Naive thymus-derived CD8-positive, alpha-beta T cell (primary cell): ENCODE measurements at places on chromosomes 16 and 17. TPM values are rescaled to one million over a fixed set of nuclear protein-coding genes. Genes with fewer than 3 reads are reported as not detected.

DNA sequence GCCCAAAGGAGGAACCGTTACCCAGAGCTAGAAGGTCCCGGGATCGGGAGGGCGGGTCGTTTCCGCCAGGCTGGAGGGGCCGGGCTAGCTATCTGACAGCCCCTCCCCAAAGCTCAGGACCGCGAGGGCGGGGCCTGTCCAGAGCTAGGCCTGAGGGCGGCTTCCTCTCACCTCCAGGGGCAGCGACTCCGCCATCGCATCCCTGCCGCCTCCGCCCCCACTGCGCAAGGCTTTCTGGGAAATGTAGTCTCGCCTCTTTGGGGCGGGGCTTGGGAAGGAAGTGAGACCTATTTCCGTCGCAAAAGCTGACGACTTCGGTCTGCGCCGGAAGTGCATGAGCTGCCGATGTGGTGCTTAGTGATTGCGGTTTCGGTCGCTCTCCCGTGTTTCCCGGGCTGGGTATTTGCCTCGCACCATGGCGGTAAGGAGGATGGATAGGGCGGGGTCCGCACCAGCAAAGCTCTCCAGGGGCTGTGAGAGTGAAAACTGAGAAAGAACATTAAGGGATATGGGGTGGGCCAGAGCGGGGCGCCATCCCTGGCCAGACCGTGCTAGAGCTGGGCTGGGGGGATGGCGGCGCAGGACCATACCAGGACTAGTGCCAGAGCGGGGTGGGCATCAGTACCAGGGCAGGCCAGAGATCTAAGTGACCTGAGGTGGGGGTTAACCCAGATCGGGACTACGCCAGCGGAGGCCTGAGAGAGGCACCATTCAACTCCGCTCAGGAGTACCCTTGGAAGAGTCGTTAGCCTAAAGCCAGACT, at the start of gene TMEM208:
TSS of gene TMEM208 (plus strand) at position 327 of the 763 bp plus-strand sequence. CDS start at position 416, 89 bp downstream.
- peak within 1 kb of the TSS; percentile 98 for H3K27ac ChIP-seq
- peak within 1 kb of the TSS; percentile 100 for H3K4me3 ChIP-seq
- DNase-seq, result peak; percentile 99
- H3K27me3 ChIP-seq, result no peaks in the 10 kb centered on the region

DNA sequence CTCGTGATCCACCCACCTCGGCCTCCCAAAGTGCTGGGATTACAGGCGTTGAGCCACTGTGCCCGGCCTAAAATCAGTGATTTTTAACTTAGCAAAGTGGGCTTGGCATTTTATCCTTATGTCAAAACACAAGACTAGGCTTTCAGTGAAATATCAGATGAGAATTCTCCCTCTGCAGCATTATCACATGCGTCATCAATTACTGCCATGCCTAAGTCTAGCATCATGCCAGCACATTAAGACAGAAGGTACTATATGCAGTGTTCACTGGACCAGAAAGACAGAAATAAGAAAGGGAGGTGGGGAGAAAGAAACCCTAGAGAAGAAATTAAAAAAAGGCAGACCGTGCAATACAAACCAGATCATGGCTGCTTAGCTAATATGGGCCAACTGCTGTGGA, 29.8 kb downstream of the GPATCH8 start:
- H3K4me1 ChIP-seq, result peaks cover 38% of the 10 kb centered on the region
- H3K27me3 ChIP-seq, result no peaks in the 10 kb centered on the region
- no peak overlapping the region for H3K27ac ChIP-seq

DNA sequence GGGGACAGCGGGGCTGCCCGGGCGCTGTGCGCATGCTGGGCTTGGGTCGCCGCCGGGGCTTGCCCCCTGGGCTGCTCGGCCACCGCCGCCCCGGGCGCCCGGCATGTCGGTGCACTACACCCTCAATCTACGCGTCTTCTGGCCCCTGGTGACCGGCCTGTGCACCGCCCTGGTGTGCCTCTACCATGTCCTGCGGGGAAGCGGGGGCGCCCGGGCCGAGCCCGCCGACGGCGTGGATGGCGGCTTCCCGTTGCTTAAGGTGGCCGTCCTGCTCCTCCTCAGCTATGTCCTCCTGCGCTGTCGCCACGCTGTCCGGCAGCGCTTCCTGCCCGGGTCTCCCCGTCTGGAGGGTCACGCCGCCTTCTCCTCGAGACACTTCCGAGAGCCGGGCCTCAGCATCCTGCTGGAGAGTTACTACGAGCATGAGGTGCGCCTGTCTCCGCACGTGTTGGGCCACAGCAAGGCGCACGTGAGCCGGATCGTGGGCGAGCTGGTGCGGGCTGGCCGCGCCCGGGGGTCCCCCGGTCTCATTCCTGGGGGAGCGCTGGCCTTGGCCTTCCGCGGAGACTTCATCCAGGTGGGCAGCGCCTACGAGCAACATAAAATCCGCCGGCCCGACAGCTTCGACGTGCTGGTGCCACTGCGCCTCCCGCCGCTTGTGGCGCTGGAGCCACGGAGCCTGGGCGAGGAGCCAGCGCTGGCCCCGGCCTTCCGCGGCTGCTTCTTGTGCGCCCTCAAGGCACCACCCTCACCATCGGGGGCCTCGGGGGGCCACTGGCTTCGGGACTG, 789 bp downstream of the ITPRIPL2 start:
- no peak for DNase-seq
- peaks cover 26% of the 10 kb centered on the region for H3K27me3 ChIP-seq
- no peaks in the 10 kb centered on the region for H3K36me3 ChIP-seq
- H3K4me3 ChIP-seq, result no peak overlapping the region
- H3K4me1 ChIP-seq, result peaks cover 3% of the 10 kb centered on the region

- peak overlapping the region; percentile 54 for H3K4me3 ChIP-seq
- H3K27me3 ChIP-seq, result no peaks in the 10 kb centered on the region
- H3K27ac ChIP-seq, result peak overlapping the region; percentile 48
- no peaks in the 10 kb centered on the region for H3K36me3 ChIP-seq
- no peak for DNase-seq
Measured at GRCh38 chr17:73546770-73547536, 97.3 kb downstream of the SDK2 start.

GRCh38 chr16:15990902-15991301, 41.5 kb downstream of the ABCC1 start:
- peaks cover 70% of the 10 kb centered on the region for H3K4me1 ChIP-seq
- no peaks in the 10 kb centered on the region for H3K27me3 ChIP-seq
- no peak overlapping the region for H3K4me3 ChIP-seq
- DNase-seq, result no peak

- no peaks in the 10 kb centered on the region for H3K27me3 ChIP-seq
- H3K4me1 ChIP-seq, result peaks cover 23% of the 10 kb centered on the region
- H3K4me3 ChIP-seq, result no peak overlapping the region
- no peak for DNase-seq
- H3K36me3 ChIP-seq, result peaks cover 32% of the 10 kb centered on the region
Measured at GRCh38 chr17:80826955-80827645, 164.5 kb upstream of the CHMP6 start.

The WSCD1 gene
- not detected for polyA plus RNA-seq
